ENCODE measurements at places on chromosomes 16 and 17.
A peak's percentile ranks its signal among the peaks of the same experiment; 100 is the strongest.

DNA sequence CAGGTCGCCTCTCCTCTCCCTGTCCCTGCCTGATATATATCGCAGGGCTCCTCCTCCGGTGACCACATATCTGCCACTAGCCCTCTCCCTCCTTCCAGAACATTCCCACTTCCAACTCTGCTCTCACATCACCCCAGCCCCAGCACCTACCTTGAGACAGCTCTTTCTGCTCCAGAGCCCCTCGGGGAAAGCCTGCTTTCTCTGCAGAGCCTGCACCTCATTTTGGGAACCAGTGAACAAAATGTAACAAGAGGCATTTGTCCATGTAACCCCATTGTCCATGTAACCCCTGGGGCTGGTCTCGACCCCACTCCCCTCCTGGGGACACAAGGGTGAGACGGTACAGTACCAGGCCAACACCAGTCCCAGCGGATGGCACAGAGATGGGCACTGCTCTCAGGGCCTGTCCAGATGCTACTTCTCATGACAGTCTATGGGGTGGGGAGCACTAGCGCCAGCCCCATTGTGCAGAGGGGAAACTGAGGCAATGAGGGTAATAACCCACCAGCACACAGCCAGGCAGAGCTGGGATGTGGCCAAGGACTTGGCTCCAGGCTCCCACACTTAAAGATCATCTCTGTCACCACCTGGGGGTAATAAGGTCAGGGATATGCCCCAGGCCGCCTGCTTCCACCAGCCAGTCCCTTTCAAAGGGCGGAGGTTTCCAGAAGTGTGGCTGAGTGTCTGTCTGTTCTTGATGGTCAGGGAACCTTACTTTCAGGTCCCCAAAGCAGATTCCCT lies 42.9 kb downstream of the TBC1D16 start:
- DNase-seq = no peak

- peak; percentile 33 for DNase-seq
Measured at GRCh38 chr16:89687092-89687940, 827 bp downstream of the CDK10 start.

GRCh38 chr16:10067406-10067805 lies 114.8 kb downstream of the GRIN2A start:
- no peak for DNase-seq

DNA sequence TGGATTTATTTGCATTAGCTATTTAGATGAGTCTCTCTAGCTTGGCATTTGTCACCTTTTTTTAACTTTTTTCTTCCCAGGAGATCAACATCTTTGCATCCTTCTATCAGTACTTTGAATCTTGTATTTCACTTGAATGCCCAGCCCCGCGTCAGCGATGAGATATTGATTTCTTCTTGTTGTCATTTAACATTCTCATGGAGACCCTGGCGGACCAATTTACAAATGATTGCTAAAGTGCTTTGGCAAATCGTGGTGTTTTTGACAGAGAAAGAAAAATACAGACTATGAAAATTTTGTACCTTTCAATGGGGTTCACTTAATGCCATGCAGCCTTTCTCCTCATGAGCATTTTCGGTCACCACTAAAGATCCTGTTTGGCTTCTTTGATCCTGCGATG lies 269.7 kb downstream of the ABCC12 start:
- no peak for DNase-seq

Data from fibroblast of skin of scalp (primary cell).